ENCODE measurements at places on chromosomes 7 and 10. TPM values are rescaled to one million over a fixed set of nuclear protein-coding genes. Genes with fewer than 3 reads are reported as not detected.

DNA sequence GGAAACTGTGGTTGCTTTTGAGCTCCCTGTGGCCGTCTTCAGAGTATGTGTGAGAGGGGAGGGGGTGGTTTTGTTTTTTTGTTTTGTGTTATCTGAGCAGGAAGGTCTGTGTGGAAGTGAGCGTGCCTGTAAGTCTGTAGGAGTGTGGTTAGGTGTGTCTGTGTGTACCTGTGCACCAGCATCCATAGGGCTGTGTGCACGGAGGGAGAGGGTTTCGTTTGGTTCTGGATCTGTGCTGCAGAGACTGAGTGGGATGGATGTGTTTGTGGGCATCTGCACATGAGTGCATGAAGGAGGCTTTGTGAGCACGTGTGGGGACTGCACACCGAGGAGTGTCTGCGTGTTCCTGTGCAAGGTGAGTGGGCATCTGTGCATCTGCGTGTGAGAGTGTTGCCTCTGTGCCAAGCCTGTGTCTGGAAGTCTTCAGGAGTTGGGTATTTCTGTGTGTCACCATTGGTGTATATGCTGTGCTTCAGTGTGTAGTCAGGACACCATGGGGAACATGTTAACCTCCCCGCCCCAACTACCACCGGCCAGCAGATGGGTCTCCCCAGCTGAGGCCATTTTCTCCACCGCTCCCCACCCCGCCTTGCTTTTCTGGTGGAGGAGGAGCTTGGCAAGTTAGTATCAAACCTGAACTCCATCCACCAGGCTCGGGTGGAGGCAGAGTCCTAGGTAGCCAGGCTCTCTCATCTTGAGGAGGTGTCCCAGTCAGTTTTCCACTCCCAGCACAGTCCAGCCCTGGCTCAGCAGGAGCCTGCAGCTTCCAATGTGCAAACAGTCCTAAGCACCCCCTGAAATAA, 7.1 kb upstream of the TLX1 start:
- DNase-seq = no peak

DNA sequence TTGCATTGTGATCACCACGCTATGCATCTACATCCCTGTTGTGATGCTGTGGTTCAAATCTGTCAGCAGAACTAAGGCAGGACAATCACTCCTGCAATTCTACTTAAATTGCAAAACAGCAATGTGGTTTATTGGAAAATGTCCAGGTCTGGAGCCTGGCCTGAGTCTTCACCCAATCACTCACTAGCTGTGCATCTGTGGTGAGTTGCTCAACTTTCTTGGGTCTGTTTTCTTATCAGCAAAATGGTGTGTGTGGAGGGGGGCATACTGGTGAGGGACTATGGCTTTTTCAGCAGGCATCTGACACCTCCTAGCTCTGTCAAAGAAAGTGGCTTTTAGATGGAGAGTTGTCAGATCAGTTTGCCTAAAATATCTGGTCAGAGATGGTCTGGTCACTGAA, 108.3 kb upstream of the FEZF1 start:
- no peak for DNase-seq

- no peak for DNase-seq
These were observed 3.4 kb upstream of the MINDY3 start for GRCh38 chr10:15863733-15864132.

- DNase-seq = peak; percentile 68
These were observed 59.0 kb upstream of the CHST15 start for GRCh38 chr10:124152139-124153022.

- DNase-seq = no peak
These were observed 78.7 kb downstream of the GATA3 start for GRCh38 chr10:8133146-8133545.

DNA sequence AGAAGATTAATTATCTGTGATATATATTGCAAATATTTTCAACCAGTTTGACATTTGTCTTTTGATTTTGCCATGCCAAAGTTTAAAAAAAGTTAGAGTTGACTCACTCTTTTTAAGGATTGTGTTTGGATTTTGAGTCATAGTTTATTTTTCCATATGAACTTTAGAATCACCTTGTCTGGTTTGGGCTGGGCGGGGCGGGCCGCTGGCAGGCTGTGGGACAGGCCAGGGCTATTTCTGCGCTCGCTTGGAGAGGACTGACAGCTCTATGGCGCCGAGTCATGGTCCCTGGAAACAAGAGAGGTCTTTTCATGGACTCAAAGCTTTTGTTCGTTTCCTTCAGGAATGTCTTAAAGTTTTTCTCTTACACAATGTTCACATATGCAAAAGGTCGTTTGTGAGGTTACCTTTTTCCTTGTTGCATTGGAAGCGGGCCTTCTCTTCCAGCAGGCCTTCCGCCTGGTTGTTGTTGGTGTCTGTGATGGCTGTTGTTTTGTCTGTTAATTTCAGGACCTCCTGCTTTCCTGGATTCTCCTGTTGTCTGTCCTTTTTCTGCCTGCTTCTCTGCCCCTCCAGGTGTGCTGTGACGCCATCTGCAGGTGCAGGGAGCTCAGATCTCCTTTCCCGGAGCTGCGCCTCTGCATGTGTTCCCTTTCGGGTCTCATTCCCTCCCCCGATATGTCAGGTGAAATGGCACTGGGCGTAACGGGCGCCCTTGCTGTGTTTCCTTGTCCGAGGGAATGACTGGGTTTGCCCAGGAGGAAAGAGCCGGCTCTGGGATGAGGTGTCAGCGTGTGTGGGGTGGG, 53.8 kb downstream of the INPP5A start:
- peak; percentile 57 for DNase-seq

- DNase-seq = no peak
These were observed 79.7 kb downstream of the GLRX3 start for GRCh38 chr10:130215931-130216231.

DNA sequence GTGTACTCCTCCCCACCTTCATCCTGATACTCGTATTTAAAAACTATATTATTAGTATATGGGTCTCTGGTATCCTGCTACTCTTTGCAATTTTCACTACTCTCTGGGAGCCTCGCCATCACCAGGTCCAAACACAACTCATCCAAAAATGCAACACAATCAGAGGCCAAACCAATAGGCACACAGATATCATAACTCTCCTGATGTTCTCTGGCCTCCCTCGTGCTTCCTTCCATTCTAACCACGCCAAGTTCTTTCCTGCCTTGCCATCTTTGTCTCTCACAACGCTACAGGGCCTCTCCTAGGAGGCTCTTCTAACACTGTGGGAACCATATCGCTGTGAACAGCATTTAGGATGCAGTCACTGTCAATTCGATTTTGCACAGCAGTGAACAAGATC, 7.3 kb downstream of the RHEB start:
- DNase-seq = no peak

- no peak for DNase-seq
These were observed 254.6 kb downstream of the ANKRD30A start for GRCh38 chr10:37379991-37380390.

GRCh38 chr10:129935102-129935866, 28.8 kb downstream of the EBF3 start:
- DNase-seq = no peak

DNA sequence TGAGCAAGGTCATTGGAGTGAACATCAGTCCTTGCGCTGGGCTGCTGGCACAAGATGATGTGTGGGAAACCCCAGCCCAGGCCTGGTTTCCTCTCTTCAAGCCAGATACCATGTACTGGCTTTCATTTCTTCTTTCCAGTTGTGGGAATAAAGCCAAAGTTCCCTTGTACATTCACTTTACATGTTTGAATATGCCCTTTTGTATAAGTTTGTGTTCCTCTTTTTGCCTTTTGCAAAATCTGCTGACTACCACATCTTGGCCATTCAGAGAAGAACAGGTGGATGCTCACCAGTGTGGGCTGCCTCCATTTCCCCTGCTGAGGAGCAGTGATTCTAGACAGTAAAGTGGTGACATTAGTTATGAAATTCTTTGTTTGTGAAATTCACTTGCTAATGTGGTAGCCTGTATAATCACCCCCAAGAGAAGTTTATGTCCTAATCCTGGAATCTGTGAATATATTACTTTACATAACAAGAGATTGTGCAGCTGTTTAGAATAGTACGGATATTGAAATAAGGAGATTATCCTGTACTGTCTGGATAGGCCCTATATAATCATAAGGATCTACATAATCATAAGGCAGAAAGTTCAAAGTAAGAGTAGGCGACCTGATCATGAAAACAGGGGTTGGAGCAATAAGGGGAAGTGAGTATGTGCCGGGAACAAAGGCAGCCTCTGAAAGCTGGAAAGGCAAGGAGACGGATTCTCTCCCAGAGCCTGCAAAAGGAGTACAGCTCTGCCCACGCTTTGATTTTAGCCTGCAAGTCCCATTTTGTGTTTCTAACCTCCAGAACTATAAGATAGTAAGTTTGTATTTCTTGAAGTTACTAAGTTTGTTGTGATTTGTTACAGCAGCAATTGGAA, 18.8 kb upstream of the AOAH start:
- no peak for DNase-seq

DNA sequence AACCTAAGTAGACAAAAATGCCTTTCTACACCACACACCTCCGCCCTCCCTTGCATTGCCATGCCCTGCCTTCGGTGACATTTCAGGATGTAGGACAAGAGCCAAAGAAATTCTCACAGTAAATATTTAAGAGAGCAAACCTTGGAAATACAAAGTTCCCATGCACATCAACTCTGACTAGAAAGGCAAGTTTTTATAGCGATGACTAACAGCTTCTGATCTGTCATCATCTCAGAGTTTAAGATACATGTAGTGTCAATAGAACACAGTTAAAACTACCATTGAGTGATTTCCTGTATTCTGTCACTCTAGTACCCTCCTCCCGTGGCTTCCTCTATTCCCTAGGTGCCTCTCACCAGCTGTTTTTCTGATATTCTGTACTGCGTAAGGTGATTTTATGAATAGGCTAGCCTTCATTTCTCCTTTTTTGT, 20.7 kb downstream of the SLC16A9 start:
- no peak for DNase-seq

DNA sequence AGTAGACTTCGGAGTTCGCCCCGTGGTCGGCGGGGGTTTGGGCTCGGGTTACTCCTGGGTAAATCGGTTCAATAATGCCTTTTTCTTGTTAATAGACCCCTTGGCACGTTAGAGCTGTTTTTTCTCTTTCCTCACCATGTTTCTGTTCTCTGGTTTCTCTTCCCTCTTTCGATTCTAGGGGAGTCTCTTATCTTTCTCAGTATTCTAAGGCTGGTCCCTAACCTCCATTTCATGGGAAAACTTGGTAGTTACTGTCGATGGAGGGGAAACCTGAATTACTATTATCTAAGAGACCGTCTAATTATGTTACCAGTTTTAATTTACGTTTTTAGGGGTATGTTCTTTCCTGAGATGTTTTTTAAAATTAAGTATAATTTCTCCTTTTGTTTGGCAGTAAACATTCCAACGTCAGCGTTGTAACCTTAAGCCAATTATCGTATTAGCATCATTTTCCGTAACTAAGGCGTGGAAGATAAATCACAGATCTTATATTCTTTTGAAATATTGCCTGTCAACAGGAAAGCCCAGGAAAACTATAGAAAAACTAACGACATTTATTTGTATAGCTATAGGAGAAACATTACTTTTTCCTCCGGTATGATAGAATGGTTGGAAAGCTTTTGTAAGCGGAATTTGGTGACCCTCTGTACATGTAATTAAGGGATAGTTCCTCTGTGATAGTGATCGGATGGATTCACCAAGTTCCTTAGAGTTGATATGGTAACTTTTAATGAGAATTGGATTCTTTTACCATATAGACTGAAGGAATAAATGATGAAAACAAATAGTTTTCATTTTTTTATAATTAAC, 847 bp downstream of the BTAF1 start:
- DNase-seq = no peak

DNA sequence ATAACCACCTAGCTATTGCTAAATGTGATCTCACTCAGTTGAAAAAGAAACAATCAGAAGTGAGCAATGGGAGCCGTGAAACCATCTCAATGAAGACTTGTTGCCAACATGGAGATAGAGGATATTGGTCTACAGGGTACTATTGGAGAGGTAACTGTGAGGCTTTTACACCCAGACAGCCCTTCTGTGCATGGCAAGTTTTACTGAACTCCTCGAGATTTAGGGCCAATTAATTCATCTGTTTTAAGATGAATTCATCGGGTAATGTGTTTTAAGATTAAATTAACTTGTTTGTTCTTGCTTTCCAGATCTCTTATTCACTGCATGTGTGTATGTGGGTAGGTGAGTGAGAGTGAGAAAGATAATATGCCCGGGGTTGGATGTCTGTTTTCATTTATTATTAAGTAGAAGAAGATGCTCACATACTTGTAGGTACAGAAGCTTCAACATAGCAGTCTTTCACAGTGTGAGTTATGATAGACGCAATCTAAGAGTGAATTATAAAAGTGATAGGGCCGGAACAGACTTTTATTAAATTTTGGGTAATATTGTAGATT, 323.8 kb downstream of the EXOC4 start:
- no peak for DNase-seq

DNA sequence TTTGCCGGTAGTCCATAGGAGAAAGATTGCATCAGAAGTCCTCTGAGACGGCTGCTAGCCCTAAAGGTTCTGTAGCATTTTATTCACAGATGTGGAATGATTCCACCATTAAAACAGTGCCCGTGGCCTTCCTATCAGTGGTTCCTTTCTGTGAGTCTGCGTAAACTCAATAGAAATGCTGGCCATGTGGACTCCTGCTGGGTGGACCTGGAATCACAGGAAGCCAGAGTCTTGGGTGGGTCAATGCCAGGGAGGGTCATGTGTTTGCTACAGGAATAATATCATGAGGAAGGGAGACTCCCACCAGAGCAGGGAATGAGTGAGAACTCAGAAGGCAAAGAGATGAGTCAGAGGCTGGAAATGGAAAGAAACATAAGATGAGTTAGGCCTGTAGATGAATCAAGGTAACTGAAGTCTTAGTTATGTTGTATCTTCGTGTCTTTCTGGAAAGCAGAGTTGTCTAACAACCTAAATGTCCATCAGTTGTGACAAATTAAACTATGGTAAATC, 410.4 kb upstream of the AUTS2 start:
- DNase-seq = no peak

- no peak for DNase-seq
These were observed 280.1 kb downstream of the OTUD1 start for GRCh38 chr10:23718946-23719345.

- DNase-seq = peak; percentile 38
These were observed 24.5 kb downstream of the RSU1 start for GRCh38 chr10:16792675-16793074.

DNA sequence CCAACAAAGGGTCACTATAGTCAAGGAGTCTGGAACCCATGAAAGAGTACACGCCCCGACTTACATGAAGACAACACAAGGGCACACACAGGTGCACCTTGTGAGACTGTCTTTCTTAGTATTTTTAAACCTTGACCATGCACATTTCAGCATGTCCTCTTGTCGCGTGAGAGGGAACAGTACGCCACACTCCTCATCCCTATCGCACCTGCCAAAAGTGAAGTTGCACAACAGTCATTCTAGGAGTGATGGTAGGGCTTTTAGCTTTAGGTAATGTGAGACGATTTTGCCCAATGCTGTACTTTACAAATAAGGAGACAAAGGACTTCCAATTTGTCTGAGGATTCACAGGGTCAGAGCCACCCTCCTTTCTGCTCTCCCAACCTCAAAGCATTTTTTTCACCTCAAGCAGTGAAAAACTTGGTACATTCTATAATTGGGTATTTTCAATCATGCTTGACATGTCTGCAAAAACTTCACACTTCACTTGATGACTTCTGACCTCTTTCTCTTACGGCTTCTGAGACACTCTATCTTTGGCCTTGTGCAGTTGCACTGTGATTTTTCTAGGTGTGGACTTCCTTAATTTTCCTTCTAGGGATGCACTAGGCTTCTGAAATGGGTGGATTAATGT, 173.9 kb upstream of the GRB10 start:
- no peak for DNase-seq

The MSMB gene
- not detected for total RNA-seq

The CTAGE6 gene
- not detected for total RNA-seq

The GBX1 gene
- total RNA-seq = not detected

The ARPC1A gene
- 261 TPM for total RNA-seq

The CDK14 gene
- total RNA-seq = 19.9 TPM

The RELN gene
- total RNA-seq = not detected

The FOXI2 gene
- not detected for total RNA-seq

The ANXA8 gene
- 0.75 TPM for total RNA-seq
